ENCODE measurements at places on chromosomes 1 and 21. TPM values are rescaled to one million over a fixed set of nuclear protein-coding genes. Genes with fewer than 3 reads are reported as not detected.

The TPTE gene
- not detected for total RNA-seq

The SIKE1 gene
- total RNA-seq, result 87.5 TPM

DNA sequence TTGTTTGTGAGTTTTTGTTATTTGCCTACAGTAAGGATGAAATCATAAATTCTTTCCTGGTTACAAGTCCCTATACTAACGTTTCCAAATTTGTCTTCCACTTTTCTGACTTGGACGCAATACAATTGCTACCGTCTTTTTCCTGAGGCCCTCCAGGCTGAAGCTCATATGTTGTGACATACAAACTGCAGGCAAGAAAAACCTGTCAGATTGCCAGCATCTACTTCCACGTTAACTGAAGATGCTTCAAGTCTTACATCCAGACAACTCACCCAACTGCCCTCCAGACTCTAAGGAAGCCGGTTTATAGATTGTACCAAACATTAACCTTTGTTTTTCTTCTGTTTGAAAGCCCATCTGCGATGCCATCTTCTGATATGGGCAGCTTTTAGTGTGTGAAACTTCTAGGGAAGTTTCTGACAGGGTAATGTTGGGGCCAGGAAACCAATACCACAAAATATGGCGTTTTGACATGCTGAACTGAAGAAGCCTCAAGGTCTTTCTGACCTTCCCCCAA is 21.4 kb upstream of the RNF11 start:
- no peak for ATAC-seq

GRCh38 chr1:203127666-203128430 is at the start of gene ADORA1:
ADORA1 (plus strand) TSS chr1:203127726; CDS start chr1:203128842, 1,116 bp downstream.
- ATAC-seq, result peak; percentile 95

The GON4L gene
- 58.3 TPM for total RNA-seq

The LTN1 gene
- total RNA-seq, result 29.1 TPM

The SYPL2 gene
- 0.11 TPM for total RNA-seq

- ATAC-seq, result peak; percentile 18
These were observed 37.2 kb downstream of the RRP1 start for GRCh38 chr21:43826623-43826974.

DNA sequence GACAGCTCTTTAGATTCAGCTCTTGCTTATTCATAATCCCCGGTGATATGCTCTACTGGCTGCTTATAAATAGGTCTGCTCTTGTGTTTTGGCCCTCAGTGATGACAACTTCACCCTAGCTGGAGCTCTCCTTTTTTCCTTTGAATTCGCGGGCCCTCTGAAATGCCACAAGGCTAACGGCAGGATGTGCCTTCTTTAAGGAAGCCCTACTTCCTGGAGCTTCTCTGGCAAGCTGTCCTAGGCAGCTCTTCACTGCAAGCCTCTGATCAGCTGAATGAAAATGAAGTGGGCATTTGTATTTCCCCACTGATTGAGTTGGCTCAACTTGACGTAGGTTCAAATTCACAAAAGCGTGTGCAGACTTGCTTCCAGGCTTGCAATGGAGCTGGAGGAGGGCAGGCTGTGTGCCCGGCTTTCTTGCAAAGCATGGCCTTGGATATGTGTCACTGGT is 22.2 kb downstream of the SGIP1 start:
- no peak for ATAC-seq

DNA sequence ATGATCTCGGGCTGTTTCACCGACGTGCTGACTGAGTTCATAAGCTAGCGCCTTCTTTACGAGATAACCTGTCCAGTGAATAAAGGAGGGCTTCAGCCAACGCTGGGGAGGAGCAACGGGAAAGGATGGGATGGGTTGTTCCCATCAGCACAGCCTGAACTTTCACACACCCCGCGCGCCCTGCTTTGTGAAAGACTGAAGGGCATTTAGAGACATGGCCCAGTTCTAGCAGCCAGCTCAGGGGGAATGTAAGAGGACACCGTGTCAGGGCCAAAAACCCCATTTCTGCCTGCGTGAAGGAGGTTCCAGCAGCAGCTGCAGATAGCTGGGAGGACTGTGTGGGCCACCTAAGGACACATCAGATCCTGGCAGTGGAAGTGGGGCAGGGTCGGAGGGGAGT is 255.1 kb upstream of the RAB4A start:
- no peak for ATAC-seq

DNA sequence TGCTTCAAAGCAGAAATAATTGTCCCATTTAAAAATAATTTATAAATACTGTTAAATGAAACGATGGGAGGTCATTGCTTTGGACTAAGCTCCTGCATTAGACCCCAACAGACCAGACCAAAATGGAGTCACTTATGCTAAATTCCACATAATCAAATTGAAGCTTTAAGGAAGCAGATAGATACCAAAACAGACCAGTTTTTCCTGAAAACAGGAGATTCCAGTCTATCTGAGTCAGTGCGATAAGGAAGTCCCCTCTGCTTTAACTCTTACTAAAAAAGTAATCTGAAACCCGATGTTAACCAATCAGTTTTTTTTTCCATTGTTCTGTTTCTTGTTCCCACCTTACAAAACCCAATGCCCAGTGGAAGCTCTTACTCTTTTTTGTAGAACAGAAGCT is 16.2 kb upstream of the DNASE2B start:
- no peak for ATAC-seq

DNA sequence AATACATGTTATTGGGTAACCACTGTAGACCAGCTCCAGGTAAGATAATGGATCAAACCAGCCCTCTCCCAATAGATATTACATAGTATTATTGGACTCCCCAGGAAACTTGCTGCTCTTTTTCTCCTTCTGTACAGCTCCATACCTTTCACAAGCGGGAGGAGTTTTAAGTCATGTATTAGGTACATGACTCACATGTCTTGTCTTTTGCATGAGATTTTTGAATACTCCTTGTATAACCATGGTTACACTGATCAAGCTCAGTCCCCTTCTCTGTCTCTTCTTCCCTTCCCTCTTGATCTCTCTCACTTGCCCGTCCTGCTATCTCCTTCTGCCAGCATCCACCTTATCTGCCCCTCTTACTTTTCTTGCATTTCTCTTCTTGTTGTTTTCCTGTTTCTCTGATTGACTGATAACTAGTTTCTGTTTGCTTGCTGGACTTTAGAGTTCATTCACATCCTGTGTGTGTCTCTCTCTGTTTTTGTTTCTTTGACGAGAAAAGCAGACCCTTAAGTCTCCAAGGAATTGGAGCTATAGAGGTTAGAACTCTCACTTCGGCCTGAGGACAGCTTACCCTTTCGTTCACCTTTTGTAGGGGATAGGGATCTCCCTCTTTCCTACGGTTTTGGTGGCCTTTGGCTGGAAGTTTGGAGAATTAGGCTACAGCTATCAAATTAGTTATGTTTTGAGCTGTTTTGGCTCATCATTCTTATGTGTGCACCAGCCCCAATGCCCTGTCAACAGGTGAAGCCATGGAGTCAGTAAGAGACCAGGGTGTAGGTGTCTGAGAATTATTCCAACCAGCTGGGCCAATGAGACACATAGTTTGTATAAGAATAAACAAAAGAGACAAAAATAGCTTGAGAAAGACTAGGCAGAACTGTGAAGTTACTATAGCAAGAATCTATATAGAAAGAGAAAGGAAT is 49.0 kb upstream of the ASB17 start:
- ATAC-seq, result no peak

The SOAT1 gene
- total RNA-seq, result 15.1 TPM

The SYT14 gene
- total RNA-seq, result 13.2 TPM
